DND-41 (cell line): ENCODE measurements at places on chromosomes 7 and 10.

- no peak for DNase-seq
Measured at GRCh38 chr7:2639695-2640481, 8.1 kb downstream of the TTYH3 start.

DNA sequence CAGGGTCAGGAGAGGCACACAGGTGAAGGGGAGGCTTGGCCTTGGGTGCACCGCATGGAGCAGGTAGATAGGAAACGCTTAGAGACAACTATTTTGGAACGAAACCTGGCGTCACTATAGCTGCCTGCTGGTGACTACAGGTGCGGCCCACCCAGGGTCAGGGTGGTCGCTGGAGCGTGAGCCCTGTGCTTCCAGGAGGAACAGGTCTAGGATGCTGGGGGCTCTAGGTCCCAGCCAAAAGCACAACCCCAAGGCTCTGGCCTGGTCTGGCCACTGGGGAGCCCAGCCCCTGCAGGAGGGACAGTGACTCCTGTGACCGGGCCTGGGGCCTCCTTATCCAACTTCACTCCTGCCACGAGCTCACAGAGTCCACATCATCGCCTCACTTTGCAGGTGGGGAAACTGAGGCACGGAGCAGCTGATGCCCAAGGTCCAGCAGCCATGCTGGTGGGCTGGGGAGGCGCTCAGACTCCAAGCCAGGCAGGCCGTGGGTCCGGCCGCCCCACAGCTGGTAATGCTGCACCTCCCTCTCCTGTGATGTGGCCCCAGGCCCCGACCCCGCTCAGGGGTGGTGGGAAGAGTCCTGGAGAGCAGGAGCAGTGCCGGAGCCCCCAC, 9.0 kb downstream of the LFNG start:
- DNase-seq = no peak

GRCh38 chr7:16668978-16669377, 23.0 kb downstream of the BZW2 start:
- DNase-seq = no peak

- DNase-seq = no peak
Measured at GRCh38 chr10:122966879-122967278, 12.9 kb upstream of the C10orf88 start.

- DNase-seq = no peak
Measured at GRCh38 chr7:108592646-108593201, 23.1 kb downstream of the DNAJB9 start.

DNA sequence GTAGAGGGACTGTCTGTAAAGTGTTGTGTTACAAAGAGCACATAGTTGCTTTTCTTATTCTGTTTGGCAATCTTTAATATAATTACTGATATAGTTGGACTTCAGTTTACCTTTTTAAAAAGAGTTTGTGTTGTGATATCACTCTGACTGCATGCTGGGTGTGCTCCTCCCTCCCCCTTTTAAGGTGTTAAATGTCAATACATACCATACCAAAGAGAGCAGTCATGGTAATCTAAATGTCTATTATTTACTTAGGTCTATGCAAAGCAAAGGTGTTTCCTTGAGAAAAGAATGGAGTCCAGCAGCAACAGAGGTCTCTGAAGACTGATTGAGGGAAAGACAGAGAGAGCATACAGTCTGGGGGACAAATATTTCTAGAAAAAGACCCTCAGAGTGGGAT, 275.1 kb upstream of the NRP1 start:
- DNase-seq = no peak
